ENCODE measurements at places on chromosomes 7 and 10. TPM values are rescaled to one million over a fixed set of nuclear protein-coding genes. Genes with fewer than 3 reads are reported as not detected.

- no peak for DNase-seq
Observed at GRCh38 chr10:72079356-72079755, 9.0 kb downstream of the SPOCK2 start.

GRCh38 chr7:50793120-50793946 is 10.6 kb upstream of the GRB10 start:
- DNase-seq: peak; percentile 35

DNA sequence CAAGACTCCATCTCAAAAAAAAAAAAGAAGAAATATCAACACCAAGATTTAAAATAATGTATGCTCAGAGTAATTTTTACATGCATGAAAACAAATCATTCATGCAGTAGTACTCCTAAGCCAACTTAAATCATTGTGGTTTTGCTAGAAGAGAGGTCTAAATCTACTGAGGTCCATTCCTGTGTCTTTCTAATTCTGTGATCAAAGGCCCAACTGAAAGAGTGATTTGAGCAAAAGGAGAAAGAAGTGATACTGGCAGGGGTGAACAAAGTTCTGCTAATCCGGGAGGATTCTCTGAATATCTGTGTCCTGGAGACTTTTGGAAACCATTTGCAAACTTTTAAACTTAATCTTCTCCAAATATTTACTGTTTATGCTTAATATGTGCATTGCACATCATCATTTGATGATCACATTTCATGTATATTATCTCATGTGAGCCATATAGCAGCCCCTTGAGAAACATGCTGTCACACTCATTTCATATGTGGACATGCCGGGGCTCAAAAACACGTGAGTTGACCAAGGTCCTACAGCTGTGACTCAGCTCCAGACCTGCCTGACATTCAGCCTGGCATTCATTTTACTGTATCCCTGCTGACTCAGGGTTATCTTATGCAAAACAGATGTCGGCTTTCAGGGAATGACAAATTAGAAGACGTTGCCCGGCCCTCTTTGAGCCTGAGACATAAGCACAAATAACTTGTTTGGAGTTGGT is 76.4 kb downstream of the FAM107B start:
- no peak for DNase-seq

DNA sequence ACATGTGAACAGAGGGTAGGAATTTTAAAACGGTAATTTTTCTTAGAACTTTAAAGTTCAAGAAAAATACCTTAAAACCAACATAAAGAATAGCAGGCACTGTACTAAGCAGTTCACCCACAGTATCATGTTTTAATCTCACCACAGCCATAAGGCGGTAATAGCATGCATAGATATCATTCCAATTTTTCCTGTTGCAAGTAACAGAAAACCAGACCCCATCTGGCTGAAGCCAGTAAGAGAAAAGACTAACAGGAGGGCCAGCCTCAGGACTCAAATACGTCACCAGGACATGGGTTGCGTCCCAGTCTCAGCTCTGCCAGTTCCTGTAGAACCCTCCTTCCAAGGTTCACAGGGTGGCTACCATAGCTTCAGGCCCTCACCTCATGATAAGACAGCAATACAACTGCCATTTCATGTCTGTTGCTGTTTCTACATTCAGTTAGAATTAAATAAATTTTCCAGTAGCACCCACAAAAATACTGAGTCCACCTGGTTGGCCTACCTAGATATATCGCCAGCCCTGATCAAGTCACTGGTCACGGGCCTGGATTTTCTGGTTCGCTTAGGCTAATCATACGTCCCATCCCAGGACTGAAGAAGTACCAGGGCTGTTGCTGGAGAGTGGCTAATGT is 2.0 kb upstream of the RNF32 start:
- no peak for DNase-seq

- no peak for DNase-seq
Observed at GRCh38 chr10:58645416-58646146, 132.9 kb downstream of the BICC1 start.

DNA sequence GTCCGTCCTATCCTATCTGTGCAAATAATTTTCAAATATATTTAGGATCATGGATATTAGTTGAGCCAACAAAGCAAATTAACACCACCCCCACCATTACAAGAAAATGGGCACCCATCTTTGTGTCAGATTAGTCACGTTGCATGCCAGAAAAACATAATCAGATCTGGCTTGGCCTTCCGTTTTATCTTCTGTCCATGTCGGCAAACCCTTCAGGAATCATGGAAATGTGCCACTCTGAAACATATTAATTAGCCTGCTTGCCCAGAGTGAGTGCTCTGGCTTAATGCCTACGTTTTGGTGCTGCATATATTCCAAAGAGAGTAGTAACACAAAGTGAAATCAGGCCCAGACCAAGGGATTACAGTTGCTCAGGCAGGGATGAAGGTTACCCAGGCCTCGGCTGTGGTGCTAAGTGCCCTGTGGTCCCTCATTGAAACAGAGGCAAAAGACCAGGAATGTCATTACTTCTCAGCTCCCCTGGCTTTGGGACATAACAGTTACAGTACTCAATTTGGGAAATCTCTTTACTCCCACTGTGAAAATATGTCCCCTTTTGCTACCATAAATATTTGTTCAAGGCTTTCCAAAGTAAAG is 154.0 kb upstream of the LSM8 start:
- DNase-seq: no peak

DNA sequence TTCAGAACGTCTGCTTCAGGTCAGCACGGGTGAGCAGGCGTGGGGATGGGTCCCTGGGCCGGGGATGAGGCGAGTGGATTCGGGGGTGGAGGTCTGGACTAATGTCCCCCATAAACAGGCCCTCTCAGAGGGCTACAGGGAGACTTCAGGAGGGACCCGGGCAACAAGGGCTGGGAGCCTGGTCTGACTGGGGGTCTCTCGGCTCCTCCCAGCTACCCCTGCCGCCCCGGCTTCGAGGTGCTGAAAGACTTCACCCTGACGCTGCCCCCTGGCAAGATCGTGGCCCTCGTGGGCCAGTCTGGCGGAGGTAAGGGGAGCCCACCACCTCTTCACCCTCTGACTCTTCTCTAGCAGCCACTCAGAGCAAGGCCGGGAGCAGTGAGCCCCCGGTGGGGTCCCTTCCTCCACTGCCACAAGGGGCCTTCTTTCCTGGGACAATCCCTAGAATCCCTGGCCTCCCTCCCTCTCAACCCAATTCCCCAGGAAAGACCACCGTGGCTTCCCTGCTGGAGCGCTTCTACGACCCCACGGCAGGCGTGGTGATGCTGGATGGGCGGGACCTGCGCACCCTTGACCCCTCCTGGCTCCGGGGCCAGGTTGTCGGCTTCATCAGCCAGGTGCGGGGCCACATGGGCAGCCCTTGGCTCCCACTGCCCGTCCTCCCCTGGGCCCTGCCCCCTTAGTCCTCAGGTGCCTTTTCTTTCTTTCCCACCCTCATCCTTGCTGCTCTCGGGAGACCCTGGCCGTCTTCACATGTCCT is 7.5 kb upstream of the ASIC3 start:
- DNase-seq: no peak

- DNase-seq: no peak
Observed at GRCh38 chr10:107856047-107856315, 691.5 kb upstream of the SORCS1 start.

DNA sequence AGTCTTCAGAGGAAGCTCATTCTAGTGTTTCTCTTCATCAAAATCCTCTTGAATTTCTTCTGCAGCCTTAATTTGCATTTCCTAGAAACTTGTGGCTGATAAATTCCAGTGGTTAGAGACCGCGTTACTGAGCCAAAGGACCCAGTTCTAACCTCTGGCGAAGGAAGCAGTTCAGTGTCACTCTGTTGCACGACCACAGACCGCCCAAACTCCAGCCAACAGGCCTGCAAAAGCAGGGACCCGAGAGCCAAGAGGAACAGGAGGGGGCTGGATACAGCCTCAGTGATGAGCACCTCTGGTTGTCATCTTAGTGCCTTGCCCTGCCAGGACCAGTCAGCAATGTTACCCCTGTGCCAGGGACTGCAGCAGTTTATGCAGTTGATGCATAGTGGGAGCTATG is 70.0 kb downstream of the AFAP1L2 start:
- DNase-seq: no peak

GRCh38 chr7:22660293-22660692 is 66.7 kb upstream of the IL6 start:
- no peak for DNase-seq

DNA sequence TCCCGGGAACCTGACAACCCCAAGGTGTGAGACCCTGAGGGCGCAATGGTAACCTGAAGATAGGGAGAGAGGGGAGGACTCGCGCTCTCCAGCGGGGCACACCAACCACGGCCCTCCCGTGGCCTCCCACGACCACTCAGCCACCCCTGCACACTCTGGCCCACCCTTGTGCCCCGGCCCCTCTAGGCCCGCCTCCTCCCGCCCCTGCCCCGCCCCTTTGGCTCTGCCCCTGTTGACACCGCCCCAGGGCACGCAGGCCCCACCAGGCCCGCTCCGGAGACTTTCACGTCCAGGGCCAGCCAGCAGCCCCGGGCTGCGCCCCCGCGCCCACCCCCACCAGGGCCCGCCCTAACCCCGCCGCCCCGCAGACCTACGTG is 10.9 kb downstream of the ATG9B start:
- DNase-seq: no peak

GRCh38 chr7:38303866-38304265 is 30.4 kb upstream of the TARP start:
- DNase-seq: no peak

DNA sequence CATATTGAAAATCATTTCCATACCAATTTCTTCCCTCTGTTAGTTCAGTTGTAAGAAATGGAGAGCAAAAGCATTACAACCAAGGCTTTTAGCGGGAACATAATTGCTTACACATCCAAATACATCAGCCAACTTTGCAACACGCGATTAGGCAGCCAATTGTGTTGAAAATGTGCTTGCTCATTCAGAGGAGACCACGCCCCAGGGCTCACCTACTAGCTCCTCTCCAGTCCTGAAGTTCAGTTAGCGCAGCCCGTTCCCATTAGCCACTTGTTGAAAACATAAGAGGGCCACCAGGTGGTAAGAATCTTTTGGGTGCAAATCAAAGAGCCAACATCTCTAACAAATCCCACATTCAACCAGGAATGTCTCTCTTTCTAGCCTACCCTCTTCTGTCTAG is 213.2 kb upstream of the MDFIC start:
- DNase-seq: no peak

GPR37 gene
- 5.0 TPM for total RNA-seq

PLAU gene
- total RNA-seq: 5.1 TPM

COPG2 gene
- total RNA-seq: 56.4 TPM

MSMB gene
- total RNA-seq: not detected

GRM3 gene
- total RNA-seq: not detected
